ENCODE measurements at places on chromosomes 12 and 14.
A peak's percentile ranks its signal among the peaks of the same experiment; 100 is the strongest.

GRCh38 chr12:3453990-3454680, 36.9 kb upstream of the PRMT8 start:
- no peak for DNase-seq

GRCh38 chr14:91202234-91202974, 42.1 kb downstream of the GPR68 start:
- DNase-seq = no peak

- DNase-seq = no peak
These were observed 132.2 kb downstream of the PLEKHA5 start for GRCh38 chr12:19261773-19262172.

GRCh38 chr12:24903329-24904088, 45.4 kb downstream of the BCAT1 start:
- DNase-seq = no peak

GRCh38 chr12:22876262-22876661, 251.3 kb downstream of the ETNK1 start:
- DNase-seq = no peak

DNA sequence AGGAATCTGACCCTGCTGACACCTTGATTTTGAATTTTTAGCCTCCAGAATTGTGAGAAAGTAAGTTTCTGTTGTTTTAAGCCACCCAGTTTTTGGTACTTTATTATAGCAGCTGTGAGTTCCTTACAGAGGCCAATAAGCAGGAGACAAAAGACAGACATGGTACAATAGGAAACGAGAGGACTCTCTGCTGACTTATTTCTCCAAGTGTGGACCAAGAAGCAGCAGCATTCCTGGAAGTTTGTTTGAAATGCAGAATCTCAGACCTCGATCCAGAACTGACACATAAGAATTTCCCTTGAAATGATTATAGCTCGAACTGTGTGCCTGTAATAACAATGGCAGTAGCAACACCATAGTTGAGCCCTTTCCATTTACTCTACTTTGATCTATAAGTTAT, 31.9 kb upstream of the LUM start:
- no peak for DNase-seq

GRCh38 chr14:104206281-104206904, 68.0 kb downstream of the KIF26A start:
- no peak for DNase-seq

- DNase-seq = no peak
These were observed 881.3 kb upstream of the SEL1L start for GRCh38 chr14:82414853-82415539.

- peak; percentile 54 for DNase-seq
These were observed 11.1 kb upstream of the SLC6A12 start for GRCh38 chr12:225012-225411.

- DNase-seq = no peak
These were observed 72.3 kb upstream of the KRAS start for GRCh38 chr12:25322918-25323531.

DNA sequence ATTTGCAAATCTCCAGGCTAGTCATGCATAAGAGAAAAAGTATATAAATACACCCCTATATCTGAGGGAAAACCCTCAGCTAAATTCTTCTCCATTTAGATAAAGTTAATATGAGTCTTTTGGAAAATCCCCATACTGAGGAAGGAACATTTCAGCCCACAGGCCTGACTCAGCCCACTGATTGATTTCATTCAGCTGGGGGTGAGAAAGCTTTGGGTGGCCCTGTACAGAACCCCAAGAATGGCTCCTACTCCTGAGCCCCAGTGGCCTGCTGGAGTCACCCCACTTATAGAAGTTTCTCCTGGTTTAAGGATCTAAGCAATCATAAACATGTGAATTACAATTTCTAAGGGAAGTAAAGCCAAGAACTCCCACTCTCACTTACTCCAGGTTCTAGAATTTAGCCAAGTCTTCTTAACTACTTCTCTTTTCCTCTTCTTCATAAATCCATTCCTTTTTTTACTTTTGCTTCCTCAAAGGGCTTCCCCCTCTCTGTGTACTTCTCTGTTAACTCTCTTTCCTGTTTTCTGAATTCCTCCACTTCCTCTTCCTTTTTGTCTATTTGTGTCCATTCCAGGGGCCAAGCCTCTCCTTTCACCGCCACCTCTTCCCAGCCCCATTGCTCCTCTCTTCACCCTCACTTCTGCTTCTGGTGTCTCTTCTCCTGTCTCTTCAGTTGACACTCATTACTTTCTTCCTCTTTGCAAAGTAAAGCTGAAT, 21.0 kb downstream of the RTN1 start:
- no peak for DNase-seq

Measured in coronary artery (tissue), 2 donors.